Activated T-helper 1 cell treated with anti-CD3 and anti-CD28 coated beads, Interleukin-12 subunit alpha, Interleukin-12 subunit beta, Interleukin-2, Interleukin-4 antibody, amounts not matched to agents 30 ng/mL and 10 ng/mL and 1 ng/mL, durations not matched to agents 14 hours and 24 hours and 36 hours (primary cell): ENCODE measurements at places on chromosomes 12 and 14.
A peak's percentile ranks its signal among the peaks of the same experiment; 100 is the strongest.

GRCh38 chr14:105192866-105193731, 12.0 kb upstream of the NUDT14 start:
- no peak for DNase-seq

GRCh38 chr14:44736326-44736725, 225.4 kb downstream of the KLHL28 start:
- DNase-seq = no peak

GRCh38 chr14:95620659-95621059, 65.6 kb upstream of the TCL1B start:
- no peak for DNase-seq

DNA sequence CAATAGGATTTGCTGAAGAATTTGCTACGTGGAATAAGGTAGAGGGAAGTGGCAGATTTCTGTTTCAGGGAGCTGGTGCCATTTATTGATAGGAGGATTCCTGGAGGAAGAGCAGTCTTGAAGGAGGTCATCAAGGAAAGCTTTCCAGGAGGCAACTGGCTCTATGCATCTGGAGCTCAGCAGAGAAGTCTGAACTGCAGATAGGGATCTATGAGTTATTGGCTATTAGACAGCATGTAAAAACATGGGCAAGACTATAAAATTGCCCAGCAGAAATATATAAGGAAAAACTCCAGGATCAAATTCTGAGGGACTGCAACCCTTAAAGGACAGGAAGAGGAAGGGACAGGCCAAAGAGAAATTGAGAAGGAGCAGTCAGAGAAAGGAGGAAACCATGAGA, 8.9 kb upstream of the RAP1B start:
- no peak for DNase-seq

DNA sequence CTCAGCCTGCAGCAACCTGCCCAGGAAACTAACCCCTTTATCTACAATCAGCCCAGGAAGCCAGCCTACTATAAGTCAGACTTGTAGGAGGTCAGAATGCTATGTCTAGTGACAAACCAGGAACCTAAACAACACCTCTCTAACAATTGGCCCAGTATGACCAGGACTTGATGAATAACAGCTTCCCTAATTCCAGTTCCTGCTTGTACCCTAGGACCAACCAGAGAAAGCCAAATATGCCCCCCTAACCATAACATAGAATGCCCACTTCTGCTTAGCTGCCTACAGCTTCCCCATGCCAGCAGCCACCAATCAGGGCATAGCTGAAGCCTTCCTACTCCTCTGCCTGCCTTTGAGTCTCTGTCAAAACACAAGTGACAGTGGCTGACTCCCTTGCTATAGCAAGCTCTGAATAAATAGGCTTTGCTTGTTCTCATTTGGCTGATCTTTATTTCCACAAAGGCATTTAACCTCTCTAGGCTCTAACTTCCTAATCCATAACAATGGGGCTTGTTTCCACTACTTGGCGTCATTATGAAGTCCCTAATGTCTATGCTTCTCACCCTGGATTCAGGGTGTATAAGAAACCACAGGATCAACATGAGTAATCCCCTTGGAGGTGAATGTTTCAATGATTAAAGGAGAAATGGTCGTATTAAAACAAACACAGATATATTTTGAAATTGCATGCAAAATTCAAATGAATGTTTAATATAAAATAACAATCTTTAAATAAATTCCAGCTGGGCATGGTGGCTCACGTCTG, 220.2 kb downstream of the ANO6 start:
- DNase-seq = no peak

GRCh38 chr12:110906985-110907384, 13.4 kb downstream of the MYL2 start:
- no peak for DNase-seq

- DNase-seq = peak; percentile 48
Measured at GRCh38 chr14:105019861-105020814, 745 bp downstream of the CDCA4 start.

DNA sequence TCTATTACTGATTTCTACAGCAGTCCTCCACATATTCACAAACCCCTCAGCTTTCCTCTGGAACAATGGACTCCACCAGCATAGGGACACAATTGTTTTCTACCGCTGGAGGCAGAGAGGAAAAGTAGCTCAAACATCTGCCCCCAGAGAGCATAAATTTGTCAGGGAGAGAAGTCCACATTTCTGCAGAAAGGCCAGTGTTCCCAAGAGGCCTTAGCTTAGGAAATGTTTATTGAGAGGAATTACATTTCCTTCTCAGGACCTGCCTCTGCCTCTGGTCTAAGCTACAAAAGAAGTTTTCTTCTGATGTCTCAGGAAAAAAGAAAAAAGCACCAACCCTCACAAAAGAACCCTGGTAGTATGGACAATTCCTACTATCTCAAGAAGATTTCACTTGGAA, 217.8 kb upstream of the BMP4 start:
- DNase-seq = no peak

DNA sequence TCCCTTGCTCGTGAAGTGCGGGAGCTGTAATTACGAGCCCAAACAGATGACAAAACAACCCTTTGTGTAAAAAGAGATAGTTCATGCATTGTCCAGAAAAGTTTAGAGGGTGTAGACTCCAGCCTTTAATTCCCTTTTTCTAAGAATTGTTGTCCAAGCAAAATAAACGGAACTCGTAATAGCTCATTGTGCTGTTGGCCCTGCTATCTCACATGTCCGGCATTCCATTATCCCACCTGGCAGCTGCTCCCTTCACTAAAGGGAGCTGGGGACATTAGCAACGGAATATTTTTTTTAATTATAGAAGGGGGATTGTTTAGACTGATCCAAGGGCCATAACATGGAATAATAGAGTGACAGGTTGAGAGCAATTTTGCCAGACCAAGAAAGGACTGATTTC, 277.5 kb upstream of the TBX3 start:
- no peak for DNase-seq

- peak; percentile 76 for DNase-seq
Measured at GRCh38 chr12:54368709-54369596, 4.7 kb upstream of the GPR84 start.

DNA sequence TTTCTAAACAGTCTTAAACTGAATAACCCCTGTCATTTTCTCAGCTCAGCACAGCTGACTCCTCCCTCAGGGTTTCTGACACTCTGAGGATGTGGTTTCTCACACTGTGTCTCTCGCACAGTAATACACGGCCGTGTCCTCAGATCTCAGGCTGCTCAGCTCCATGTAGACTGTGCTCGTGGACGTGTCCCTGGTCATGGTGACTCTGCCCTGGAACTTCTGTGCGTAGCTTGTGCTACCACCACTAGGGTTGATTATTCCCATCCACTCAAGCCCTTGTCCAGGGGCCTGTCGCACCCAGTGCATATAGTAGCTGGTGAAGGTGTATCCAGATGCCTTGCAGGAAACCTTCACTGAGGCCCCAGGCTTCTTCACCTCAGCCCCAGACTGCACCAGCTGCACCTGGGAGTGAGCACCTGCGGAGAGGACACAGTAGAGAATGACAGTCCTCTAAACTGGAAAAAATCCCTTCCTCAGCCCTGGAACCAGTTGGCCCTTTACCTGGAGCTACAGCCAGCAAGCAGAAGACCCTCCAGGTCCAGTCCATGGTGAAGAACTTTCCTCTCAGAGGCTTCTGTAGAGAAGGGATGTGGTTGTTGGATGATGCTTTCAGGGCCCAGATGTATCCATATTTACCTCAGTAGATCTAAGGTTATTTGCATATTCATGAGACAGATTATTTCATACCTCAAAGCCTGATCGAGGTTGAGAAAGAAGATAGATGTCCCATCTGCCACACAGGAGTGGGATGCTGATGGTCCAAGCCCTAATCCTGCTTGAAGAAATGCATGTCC, 984.8 kb downstream of the TMEM121 start:
- DNase-seq = peak; percentile 60

DNA sequence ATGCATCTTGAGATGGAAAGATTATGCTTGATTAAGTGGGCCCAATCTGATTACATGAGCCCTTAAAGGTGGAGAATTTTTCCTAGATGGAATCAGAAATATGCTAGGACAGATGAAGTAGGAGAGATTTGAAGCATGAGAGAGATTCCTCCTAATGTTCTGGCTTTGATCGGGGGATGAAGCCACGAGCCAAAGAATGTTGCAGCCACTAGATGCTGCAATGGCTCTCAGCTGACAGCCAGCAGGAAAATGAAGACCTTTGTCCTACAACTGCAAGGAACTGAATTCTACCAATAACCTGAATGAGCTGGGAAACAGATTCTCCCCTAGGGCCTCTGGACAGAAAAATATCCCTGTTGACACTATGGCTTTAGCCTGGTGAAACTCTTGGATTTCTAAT, 82.6 kb upstream of the ATP2B1 start:
- no peak for DNase-seq

DNA sequence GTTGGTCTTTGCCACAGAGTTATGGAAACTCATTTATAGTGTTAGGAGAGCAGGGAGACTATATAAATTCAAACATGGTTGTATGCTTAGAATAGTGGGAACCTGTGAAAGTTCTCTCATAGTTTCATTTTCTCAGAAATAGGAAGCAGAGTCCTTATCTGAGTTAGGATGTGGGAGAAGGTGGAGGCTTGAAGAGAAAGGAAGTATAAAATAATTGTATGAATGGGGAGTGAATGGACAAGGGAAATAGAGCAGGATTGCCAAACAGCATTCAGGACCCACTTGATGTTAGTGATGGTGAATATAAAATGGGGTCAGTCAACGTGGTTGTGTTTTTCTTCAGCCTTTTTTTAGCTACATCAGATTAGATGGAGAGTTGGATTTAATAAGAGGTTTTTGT, 34.0 kb upstream of the TPH2 start:
- DNase-seq = no peak

DNA sequence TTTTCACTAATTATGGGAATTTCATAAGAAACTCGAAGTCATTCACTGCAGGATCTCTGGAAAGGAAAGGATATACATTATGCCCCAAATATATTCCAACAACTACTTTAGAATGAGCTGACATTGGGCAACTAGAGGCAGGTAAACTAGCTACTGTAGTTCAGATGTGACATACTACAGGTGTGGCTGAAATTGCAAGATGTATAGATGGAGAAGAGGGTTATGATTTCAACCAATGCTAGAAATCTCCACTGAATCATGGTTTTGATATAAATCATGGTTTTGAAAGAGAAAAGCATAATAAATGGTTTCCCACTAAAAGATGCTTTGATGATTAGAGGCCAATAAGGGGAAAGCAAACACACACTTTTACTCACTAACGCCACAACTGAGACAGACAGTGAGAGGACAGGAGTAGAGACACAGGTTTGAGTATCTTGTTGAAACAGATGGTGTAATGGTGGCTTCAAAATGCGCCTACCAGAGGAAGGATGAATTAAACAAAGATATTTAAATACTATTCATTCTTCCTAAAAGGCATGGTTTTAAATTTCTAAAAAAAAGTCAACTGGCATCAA, 296.1 kb upstream of the DIO2 start:
- no peak for DNase-seq

GRCh38 chr12:122909442-122910288, 13.7 kb upstream of the VPS37B start:
- DNase-seq = no peak

DNA sequence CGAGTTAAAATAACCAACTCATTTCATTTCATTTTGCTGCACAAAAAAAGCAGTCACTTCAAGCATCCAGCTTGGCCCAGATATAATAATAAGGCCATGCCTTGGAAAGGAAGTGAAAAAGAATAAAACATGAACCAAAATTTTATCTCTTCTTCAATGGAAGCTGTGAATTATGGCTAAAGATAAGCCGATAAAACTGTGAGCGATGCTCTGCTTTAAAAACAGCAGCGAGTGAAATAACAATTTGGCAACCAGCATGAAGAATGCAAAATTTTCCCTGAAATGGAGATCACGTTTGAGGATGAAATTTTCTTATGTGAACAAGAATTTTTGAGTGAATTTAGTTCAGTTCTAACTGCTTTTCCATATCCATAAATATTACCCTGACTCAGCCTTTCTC, 70.4 kb downstream of the KCNC2 start:
- no peak for DNase-seq

DNA sequence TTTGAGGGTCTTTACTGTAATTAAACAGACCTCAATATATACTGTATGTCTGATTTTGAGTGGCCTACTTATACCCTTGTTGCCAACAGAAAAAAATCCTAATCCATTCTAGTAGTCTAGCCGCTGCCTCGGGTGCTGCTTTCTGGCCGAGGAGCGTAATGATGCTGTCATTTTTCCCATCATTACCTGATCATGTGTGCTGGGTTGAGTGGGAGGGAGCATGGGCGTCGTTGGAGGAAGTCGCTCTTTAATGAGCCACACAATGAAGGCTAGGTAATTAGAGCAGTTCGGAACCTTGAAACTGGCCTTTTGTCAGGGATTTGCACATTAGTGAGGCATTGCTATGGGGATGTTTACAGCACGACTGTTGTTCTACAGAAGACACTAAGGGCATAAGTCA, 76.1 kb upstream of the RFX4 start:
- no peak for DNase-seq
